ENCODE measurements at places on chromosomes 3 and 15.

DNA sequence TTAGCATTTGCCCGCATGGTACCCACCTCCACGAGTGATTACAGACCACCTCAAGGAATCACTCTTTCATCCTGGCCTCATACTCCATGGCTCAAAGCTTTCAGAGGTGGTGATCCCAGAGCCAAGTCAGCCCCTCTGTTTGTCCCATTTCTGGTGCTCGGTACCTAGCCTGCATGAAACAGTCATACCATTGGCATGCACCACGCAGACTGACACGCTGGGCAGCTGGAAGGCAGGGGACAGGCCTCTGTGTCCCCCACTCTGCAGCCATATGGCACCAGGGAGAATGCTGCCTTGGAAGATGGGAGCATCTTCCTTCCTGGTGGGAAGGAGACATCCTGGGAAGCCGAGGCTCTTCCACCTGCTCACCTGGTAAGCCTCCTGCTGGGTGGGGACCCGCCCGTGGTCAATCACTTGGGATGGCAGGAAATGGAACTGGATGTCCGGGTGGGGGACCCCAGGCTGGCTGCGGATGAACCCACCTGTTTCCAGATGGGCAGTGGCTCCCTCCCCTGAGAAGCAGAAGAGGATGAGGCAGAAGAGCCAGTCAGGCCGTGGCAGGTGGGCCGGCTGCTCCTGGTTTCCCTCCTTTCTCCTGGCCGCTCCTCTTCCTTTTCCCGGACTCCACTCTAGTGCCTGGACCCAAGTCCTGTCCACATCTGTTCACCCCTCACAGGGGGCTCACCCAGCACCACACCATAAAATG is 26.9 kb downstream of the CHDH start:
- no peak for DNase-seq

DNA sequence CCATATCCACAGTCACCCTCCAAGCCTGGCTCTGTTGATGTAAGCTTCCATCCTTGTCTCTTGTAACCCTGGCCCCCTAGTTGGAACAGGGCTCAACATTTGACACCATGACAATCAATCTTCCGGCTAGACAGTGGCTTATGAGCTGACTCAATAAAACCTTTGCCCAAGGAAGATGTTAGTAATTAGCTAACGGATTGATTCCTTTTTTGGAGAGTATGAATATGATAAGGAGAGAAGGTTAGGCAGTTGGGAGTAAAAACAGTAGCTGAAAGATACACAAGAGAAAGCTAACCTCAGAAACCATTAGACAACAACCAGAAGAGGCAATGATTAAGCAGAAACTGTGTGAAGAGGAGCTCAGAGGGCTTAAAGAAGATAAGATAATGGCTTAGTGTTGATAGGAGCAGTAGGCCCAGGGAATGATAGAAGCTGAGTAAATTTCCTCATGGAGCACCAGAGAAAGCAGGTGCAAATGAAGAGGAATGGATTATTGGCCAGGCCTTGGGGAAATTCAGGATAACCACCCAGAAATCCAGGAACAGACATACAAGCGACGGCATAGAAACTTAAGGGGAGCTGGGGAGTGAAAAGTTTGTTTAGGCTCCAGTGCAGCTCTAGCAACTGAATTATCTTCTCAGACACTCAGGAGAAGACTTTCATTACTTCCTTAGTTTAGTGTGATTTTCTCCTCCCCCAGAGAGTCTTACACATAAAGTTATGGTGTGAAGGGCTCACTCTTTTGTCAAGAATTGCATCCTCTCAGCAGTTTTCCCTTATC is 7.8 kb upstream of the RFX7 start:
- DNase-seq: no peak

DNA sequence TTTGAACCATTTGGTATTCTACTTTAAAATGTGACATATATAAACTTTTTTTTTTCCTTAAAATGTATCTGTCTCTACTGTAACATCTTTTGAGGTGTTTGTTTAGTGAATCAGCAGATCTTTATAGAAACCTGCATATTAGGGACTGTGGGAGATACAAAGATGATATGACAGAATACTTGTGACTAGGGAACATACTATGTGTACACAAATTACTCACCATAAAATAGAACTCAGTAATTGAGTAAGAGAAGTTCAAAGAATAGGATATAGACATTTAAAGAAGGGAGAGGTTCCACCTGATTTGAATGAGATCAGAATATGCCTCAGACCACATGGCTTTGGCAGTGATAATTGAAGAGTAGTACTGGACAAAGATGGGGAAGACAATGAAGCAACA is 47.9 kb downstream of the ATP2C1 start:
- DNase-seq: no peak

DNA sequence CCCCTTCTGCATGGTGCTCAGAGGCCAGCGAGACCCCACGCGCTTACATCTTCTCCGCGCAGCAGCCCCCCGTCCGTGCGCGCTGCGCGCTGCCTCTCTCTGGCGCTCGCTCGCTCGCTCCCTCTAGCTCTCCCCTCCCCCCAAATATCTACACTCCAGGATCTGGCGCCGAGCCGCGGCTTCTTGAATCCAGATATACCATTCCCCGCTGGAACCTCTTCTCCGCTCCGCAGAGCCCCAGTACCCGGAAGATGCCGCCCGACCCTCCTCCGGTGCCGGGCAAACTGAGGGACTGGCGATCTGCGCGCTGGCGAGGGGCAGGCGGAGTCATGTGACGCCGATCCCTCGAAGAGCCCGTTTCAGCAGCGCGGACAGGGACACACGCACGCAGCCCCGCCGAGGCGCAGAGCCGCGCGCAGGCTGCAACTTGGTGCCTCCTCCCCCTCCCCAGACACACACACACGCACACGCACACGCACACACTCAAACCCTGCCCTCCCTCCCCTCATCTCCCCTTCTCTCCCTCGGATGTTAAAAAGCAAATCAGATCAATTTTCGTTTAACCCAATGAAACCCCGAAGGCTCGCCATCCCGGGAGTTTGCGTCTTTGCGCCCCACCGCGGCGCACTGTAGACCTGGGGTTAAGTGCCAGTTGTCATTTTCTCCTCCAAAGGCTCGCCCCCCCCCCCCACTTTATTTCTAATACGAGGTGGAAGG is at the start of gene RASGRF1:
Gene RASGRF1 (minus strand): TSS at position 294 of the 717 bp plus-strand sequence. CDS start 282 bp downstream, at position 12.
- no peak for DNase-seq

GRCh38 chr3:196517919-196518318 is 2.8 kb upstream of the SMCO1 start:
- DNase-seq: no peak

DNA sequence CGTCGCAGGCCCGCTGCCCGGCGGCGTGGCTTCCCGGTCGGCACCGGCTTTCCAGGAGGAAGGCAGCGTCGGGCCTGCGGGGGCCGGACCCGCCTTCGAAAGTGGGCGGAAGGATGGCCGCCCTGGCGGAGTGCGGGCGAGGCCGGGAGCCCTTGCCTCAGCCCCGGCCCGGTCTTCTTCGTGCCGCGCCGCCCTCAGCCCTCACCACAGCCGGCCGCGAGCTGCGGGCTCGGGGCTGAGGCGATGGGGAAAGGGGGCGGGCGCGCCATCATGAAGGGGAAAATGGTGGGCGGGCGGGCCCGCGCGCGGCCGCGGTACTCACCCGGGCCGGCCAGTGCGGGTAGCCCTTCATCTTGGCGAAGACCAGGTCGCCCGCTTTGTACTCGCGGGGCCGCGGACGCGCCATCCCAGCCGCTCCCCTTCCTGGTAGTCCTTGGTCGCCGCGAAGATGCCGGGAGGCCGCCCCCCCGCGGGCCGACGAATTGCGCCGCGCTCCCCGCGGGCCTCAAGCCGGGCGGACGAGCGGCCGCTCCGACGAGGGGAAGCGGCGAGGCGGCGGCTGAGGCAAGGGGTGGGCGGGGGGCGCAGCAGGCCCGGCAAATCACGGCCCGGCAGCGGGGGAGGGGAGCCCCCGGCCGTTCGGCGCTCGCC is 489 bp downstream of the HDGFL3 start:
- no peak for DNase-seq

DNA sequence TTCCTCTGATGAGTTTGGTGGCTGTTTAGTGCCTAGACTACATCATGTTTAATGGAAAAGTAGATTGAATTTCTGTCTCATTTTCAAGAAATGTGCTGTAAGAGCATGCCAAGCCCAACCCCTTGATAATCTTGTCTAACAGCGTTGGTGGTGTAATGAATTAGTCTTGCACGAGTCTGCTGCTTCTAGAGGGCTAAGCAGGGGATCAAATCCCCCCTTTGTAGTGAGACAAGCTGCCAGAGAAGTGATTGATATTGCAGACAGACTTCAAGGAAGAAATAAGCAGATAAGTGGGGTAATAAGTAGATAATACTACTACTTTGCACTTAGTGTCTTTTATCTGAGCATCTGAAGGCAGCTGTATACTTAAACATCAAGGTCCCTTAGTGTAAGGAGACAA is 141.4 kb downstream of the TP63 start:
- no peak for DNase-seq

DNA sequence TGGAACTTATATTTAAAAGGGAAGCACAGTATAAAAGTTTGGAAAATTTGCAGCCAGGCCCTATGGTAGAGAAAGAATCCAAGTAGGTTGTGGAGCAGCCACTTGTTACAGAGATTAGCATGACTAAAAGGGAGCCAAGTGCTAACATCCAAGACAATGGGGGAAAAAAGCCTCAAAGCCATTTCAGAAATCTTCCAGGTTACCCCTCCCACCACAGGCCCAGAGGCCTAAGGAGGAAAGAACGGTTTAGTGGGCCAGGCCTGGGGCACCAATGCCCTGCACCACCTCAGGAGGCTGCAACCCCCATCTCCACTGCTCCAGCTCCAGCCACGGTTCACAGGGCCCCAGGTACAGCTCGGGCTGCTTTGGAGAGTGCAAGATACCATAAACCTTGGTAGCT is 69.9 kb downstream of the IGF2BP2 start:
- DNase-seq: no peak

GRCh38 chr15:93152951-93153350 is 63.9 kb upstream of the RGMA start:
- no peak for DNase-seq

Measured in stimulated activated CD8-positive, alpha-beta memory T cell treated with anti-CD3 and anti-CD28 coated beads, Interleukin-7, amount 100 ng/mL, for 1 hour (primary cell).